ENCODE measurements at places on chromosomes 5 and 9.

DNA sequence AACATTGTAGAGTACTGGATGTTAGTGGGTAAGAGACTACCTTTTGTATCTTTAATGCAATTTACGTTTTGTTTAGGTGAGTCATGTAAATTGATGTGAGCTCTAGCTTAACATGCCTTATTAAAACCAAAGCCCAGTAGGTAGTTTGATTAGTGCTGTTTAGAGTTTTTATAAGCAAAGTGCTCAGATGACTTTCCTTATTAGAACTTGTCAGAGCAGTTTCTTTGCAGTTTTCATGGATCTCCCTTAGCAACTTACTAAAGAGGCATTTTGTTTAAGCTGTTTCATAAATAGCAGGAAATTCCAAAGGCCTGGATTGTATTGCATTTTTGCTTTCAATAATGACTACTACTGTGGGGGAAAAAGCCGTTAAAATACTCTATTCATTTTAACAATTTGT lies 14.5 kb downstream of the ZSWIM6 start:
- no peak for DNase-seq

GRCh38 chr9:92971121-92971520 lies 23.8 kb downstream of the FGD3 start:
- no peak for DNase-seq

- no peak for DNase-seq
Observed at GRCh38 chr9:137412431-137412830, 10.5 kb downstream of the EXD3 start.

DNA sequence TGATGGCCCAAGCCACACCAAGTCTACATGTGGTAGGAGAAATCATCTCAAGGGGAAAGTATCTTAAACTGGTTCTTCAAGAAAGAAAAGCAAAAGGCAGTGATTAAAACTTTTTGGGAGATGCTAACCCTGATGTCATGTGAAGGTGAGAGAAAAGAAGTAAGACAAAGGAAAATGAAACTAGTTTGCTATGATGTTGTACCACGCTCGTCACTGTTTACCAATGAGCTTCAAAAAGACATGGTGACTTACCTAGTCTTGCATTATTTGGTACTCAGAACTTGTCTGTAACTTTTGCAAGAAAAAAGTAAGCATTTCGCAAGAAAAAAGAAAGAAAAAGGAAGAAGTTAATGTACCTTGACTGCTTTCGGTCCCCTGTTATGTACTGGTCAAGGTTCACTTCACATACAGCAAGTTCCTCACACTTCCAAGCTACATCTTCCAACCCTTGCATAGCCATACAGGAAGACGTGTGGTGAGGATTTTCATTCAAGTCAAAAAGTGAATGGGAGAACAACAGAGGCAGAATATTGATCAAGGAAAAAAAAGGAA lies 739.3 kb downstream of the NR2F1-AS1 start:
- DNase-seq, result no peak
